Esophagus (tissue), 2 donors: ENCODE measurements at places on chromosomes 1 and 21. TPM values are rescaled to one million over a fixed set of nuclear protein-coding genes. Genes with fewer than 3 reads are reported as not detected.

Gene UTS2
- 0.04 TPM for polyA plus RNA-seq

Gene ARHGEF19
- polyA plus RNA-seq, result 20.1 TPM

Gene SIK1
- polyA plus RNA-seq, result 1.3 TPM

Gene CBR3
- polyA plus RNA-seq, result 55.8 TPM

Gene RNF186
- polyA plus RNA-seq, result not detected

Gene FCRL4
- polyA plus RNA-seq, result not detected

Gene LCE5A
- not detected for polyA plus RNA-seq
